GF-D8 (cell line): ENCODE measurements at places on chromosomes 7 and 10.

- DNase-seq, result no peak
Measured at GRCh38 chr7:3239291-3239691, 61.8 kb upstream of the SDK1 start.

DNA sequence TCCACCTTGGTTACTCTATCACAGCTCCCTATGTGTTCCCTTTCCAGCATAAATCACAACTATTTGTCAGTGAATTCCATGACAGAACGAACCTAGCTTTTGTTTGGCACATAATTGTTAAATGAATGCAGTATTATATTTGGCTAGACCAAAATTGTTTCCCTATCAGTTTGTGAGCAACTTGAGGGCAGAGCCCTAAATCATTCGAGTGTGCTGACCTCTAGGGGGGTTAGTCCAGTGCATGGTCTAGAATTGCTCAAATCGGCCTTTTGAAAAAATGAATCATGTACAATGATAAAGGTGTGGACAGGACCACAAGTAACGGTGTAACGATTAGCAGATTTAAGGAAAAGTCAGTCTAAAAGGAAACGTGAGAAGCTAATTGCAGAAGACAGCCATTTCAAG lies 475 bp upstream of the NRBF2 start:
- no peak for DNase-seq

GRCh38 chr7:20238754-20239324 lies 21.7 kb upstream of the MACC1 start:
- no peak for DNase-seq

DNA sequence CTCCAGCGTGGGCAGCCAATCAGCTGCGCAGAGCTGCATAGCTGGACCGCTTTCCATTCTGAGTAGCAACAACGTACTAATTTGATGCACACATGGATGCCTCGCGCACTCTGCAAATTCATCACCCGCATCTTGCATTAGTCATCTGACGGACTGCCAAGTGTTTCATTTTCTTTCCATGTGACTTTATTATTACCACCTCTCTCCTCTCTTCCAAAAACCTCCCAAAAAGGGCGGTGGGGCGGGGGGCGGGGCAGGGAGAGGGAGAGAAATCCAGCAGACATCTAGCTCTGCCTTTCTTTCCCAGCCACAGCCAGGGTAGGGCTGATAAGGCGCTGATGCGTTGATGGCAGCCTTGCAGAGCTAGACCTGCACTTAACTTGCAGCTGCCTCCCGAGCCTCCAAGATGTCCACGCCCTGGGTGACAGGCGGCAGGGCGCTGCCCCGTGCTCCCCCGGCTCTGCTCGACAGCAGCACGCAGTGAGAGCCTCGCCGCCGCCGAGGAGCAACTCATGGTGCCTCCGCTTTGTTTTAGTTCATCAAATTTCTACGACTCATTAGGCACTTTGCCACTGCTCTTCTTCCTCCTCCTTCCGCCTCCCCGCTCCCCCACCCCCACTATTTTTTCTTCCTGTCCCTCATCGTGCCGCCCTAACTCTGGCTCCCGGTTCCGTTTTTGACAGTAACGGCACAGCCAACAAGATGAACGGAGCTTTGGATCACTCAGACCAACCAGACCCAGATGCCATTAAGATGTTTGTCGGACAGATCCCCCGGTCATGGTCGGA lies 147.3 kb downstream of the CELF2 start:
- DNase-seq, result peak; percentile 69

GRCh38 chr10:9800571-9800970 lies 1217.1 kb upstream of the CELF2 start:
- no peak for DNase-seq

DNA sequence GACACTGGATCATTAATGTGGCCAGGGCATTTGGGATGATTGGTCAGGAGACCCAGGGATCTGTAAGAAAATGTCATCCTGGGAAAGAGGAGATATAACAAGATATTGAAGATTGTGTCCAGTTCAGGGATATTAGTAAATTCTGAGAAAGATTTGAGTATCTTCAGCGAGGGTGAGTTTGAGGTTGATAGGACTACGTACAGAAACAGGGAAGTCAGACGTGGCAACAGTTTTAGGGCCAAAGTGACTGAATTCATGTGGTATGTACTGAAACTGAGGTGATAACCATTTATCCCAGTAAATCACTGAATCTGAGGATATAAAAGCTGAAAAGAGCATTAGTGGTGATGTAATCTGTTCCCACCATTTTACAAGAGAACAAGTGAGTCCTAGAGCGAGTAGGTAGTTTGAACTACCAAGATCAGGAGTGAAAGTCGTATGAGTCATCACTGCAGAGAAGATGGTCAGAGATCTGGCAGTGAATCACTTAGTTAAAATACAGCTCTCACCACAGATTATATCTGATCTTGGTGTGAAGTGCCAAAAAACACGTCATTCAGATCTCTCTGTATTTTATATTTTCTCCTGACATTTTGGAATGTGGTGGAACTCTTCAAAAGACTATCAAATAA lies 220.5 kb downstream of the CDK14 start:
- DNase-seq, result no peak

DNA sequence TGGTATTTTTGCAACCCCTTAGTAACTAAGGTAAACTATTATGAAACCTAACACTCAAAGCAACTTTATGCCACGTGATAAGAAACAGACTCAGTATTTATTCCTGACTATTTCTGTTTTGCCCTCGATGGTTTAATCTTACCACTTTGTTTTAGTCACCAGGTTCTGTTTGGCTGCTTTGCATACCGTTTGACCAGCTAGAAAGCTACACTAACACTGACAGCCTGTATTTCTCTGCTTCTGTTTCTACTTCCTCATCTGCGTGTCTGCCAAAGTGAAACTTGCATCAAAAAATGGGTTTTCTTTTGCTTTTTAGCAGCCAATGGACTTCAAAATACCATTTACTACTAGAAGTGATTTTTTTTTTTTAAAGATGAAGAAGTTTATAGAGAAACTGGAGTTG lies 802.5 kb downstream of the GRM8 start:
- DNase-seq, result no peak

- no peak for DNase-seq
Measured at GRCh38 chr7:43888993-43889945, 17.1 kb downstream of the URGCP start.

GRCh38 chr7:18855796-18856195 lies 261.6 kb downstream of the TWIST1 start:
- no peak for DNase-seq

DNA sequence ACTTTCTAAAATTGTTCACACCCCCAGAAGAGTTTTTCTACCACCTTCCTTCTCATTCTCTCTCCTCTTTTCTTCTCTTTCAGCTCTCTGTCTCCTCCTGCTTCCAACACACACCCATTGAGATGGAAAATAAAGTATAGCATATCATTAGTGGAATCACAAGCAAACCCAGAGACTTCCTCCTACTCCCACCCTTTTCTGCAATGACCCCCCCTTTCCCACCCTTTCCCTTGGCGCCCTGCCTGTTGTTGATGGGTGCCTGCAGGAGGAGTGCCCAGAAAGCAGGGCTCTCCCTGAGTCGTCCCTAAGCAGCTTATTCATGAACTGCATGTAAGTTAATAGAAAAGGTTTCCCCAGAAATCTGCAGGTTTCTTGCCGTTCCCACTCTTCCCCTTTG lies 300.0 kb downstream of the PLXNA4 start:
- DNase-seq, result no peak

- DNase-seq, result no peak
Measured at GRCh38 chr7:106273009-106273668, 11.6 kb downstream of the NAMPT start.

DNA sequence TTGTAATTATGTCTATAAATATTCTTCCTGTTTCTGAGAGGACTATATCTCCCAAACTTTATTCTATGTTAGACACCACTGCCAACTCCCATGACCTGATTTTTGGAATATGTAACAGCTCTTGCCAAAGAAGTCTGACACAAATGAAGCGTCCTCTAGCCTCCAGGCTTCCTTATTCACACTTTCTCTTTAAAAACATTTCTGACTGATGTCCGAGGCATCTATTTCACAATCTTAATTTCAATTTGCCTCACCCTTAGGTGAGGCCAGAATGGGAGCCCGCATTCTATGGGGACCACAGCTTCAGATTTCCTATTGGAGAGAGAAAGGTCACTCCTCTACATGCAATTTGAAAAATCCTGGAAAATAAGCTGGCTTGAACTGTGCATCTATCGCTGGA lies 873.2 kb downstream of the GATA3 start:
- no peak for DNase-seq

GRCh38 chr10:62885684-62886461 lies 69.7 kb upstream of the EGR2 start:
- DNase-seq, result no peak

DNA sequence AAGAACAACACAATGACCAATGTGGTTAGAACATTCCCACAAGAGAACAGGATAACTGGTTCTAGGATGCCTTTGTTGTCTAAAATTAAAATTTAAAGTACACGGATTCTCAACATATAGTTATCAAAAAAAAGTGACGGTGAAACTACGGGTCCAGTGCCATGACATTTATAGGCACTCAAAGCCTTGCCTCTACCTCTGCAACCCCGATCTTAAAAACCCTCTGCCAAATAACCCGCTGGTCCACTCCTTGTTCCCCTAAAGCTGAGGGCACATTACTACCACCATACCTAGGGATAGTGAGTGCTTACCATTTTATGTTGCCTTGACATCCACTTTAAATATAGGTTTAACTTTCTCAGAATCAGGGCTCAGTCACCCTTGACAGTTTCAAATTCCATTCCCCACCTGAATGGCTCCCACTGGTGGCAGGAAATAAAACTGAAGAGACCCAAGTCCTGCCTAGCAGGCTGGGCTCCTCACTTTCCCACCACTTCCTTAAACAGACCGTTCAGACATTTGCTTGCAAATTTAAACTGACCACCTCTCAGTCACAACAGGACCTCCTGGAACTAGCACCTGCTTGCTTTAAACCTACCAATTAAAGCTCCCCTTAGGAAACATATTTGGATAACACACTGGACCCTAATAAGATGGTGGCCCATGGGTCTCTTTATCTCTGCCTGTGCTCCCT lies 169.9 kb upstream of the ASAH2 start:
- peak; percentile 35 for DNase-seq

DNA sequence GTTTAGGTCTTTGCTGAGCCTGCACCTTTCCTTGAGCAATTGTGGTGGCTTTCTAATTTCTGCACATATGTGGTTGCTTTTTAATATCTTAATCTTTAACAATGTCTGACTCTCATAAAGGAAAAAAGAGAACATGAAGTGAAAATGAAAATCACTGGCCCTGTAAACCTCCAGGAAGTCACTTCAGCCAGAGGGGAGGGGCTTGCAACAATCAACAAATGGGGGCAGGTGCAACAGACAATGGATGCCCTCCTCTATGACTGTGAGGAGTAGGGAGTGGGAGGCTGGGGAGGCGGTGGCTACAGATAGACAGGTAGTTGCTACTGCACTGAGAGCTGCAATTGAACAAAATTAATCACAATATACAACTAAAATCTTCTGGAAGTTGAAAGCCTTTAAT lies 1377.4 kb downstream of the XPNPEP1 start:
- DNase-seq, result no peak

GRCh38 chr7:2100278-2101208 lies 132.2 kb downstream of the MAD1L1 start:
- DNase-seq, result peak; percentile 31

- peak; percentile 36 for DNase-seq
Measured at GRCh38 chr7:142612237-142612881, 136.9 kb upstream of the PRSS1 start.

DNA sequence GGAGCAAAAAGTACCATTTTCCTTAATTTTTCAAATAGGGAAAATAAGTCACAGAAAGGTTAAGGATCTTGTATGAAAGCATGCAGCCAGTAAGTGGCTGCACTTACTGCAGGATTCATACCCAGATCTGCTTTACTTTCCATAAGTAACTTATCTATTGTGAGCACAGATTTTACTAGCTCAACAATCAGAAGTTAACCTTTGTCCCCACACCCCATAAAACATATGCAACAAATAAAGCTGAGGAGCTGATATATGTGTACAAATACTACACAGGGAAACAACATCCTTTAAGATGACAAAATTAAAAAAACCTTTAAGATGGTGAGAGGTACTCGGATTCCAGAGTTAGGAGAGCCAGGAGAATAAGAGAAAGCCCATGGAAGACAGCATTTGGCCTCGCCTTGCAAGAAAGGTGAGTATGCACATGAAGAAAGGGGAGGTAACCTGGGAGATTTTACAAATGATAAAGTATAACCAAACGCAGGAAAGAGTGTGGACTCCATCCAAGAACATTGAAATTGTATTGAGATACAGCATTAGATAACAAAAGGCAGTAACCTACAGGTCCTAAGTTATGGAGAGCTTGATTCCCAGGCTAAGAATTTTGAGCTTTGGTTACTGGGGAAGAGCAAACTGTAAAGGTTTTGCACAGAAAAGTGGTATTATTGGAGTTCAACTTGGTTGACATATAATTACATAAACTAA lies 87.1 kb downstream of the ITGB8 start:
- no peak for DNase-seq

- DNase-seq, result no peak
Measured at GRCh38 chr10:10860455-10860976, 157.2 kb upstream of the CELF2 start.

- no peak for DNase-seq
Measured at GRCh38 chr7:140300243-140301136, 97.8 kb downstream of the SLC37A3 start.

DNA sequence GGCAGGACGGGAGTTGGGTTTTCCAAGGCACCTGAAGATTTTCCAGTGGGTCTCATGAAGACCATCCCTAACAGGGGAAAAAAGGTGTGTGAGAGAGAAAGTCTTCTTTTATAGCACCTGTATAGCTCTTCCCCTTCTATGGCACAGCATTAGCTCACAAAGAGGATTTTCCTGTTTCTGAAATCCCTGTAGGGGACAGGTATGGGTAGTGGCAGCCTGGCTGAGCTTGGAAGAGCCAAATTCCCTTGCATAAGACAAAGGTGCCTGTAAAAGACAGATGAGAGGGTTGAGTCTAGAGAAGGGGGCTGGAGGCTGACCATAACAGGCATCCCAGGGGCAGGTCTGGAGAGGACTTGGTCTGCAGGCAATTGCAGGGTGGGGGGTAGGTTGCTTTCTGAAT lies 63.7 kb downstream of the COL13A1 start:
- no peak for DNase-seq

GRCh38 chr10:132601567-132601966 lies 64.0 kb downstream of the INPP5A start:
- DNase-seq, result no peak

GRCh38 chr7:116180302-116180701 lies 30.0 kb upstream of the TES start:
- no peak for DNase-seq

GRCh38 chr7:28862595-28863272 lies 95.4 kb downstream of the TRIL start:
- no peak for DNase-seq

GRCh38 chr10:48779077-48779476 lies 94.4 kb downstream of the WDFY4 start:
- no peak for DNase-seq

- DNase-seq, result no peak
Measured at GRCh38 chr10:106567629-106568028, 596.9 kb downstream of the SORCS1 start.

DNA sequence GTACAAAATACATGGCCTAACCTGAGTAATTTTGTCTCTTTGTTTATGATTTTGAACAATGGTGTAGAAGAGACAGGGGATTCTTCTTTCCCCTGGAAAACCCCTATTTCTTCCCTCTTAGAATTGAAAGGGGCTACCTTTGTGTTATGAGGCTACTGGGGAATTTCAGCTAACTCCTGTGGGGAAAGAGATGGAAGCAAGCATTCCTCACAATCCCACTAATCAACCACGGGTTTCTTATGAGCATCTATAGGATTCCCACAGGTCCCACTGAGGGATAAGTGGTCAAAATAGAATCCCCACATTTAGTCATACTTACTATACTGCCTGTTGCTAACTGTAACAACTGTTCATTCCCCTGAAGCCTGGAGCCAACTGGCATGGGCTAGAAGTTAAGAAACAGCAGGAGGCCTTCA lies 32.2 kb upstream of the ITGB8 start:
- no peak for DNase-seq
